ENCODE measurements at places on chromosomes 6 and 20.
A peak's percentile ranks its signal among the peaks of the same experiment; 100 is the strongest.

- no peak for DNase-seq
These were observed 4.1 kb upstream of the GFOD1 start for GRCh38 chr6:13491538-13491937.

DNA sequence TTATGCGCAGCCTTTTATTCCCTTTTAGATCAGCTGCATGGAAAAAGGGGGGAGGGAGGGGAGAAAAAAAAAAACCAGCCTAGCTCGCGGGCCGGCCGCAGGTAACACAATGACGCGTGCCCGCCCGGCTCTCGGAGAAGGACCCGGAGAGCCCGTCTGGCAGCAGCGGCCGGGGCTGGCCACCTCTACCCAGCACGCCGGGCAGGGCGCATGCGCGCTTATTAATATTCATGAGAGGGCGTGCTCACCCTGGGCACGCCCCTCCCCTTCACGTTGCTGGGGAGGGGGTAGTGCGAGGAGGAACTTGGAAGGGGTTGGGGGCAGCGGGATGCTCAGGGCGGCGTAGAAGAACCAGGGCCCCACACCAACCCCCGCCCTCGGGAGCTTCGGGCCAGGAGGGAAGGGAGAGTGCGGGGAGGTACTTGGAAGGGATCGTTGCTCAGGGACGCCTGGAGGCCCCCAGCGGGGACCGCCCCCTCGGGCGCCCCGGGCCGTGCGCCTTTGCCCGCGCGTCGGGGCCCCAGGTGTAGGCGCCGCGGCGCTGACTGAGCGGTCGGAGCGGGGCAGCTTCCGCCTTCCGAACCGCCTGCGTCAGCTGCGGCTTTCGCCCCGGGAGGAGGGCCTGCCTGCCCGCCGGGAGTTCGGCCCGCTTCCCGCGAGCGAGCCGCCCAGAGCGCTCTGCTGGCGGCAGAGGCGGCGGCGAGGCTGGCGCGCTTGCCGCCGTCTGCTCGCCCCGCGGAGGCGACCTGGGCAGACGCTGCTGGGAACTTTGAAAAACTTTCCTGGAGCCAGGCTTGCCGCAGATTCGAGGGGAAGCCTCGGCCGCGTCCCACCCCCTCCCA is at the start of gene JAG1:
Gene JAG1 (minus strand): TSS at position 158 of the 842 bp plus-strand sequence. CDS start 469 bp downstream, outside the sequence.
- peak; percentile 96 for DNase-seq

DNA sequence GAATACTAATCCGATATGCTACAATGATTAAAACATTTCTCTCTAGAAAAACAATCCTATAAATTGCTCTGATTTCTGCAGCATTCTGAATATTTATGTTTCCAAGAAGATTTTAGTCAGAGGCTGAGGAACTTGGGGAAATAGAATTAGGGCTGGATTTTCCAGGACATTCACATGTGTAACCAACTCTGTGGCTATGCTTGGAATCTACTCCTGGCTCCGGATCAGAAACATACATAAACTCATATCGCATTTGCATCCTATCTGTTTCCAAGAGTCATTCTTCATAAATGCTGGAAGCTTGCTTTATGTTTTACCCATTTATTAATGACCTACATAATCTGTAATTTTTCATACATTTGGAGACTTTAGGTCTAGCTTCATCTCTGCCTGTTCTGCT is 459.9 kb upstream of the MARCKS start:
- no peak for DNase-seq

DNA sequence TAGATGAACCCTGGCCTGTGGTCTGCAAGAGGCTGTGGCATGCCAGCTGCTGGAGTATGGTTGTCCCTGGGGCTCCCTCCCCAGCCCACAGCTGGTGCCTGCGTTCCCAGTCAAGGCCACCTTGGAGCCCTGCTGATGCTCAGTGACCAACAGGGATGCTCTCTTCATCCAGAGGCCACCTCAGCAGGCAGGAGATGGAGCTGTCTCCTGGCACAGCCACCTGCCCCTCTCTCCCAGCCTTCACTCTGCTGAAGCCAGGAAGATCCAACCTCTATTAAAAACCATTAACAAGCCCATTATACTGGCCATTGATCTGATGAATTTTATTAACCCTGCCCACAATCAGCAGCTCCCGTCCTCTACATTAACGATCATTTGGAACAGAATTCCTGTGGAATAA is 40.4 kb downstream of the ADTRP start:
- DNase-seq: no peak

GRCh38 chr6:92564376-92564775 is 855.0 kb downstream of the EPHA7 start:
- DNase-seq: no peak

Measured in suprapubic skin (tissue), 4 donors.